NCI-H460 (cell line): ENCODE measurements at places on chromosomes 6 and 20. TPM values are rescaled to one million over a fixed set of nuclear protein-coding genes. Genes with fewer than 3 reads are reported as not detected.

- DNase-seq: no peak
Measured at GRCh38 chr6:43286980-43287716, 10.9 kb upstream of the SLC22A7 start.

- DNase-seq: no peak
Measured at GRCh38 chr6:170176898-170177771, 113.7 kb downstream of the DLL1 start.

DNA sequence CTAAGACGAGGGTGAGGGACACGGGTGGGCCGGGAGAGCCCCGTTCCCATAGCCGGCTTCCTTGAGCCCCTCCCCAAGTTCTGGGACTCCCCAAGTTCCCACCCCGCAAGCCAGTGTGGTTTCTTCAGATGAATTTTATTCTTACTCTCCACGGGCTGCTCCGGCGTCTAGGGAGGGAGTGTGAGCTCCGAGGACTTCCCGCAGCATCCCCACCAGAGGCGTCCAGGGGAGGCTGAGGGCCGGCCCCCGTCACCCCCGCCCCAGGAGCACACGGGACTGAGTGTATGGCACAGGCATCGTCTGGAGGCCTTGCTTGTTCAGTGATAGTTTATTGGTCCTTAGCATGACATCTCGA lies 10.0 kb upstream of the SLC4A11 start:
- no peak for DNase-seq

DNA sequence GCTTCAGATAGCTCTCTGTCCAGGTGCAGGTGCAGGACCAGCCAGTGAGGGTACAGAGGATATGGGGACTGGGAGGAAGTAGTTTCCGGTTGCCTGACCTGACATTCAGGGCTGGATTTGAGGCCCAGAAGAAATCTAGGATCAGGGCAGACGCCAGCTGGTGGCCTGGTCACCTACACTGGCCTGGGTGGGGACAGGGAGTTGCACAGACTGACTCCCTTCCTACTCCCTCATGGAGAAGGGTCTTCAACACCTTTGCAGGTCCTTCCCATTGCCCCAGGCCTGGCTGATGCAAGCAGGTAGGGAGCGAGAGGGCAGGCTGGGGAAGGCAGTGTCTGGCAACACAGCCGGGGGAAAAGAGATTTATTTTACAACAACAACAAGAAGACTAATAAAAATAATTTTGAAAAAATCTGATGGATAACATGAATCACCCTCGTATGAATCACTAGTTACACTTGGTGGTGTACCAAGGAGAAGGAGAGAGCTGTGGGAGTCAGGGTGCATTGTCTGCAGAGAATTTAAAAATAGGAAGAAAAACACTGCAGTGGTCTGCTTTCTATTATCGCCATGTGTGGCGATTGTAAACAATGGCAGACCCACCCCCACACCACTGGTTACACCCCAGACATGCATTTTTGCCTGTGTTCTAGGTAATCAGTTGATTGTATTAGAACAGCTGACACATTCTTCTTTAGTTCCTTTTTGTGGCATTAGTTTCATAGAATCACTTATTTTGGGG lies 62.3 kb upstream of the SNX9 start:
- no peak for DNase-seq

DNA sequence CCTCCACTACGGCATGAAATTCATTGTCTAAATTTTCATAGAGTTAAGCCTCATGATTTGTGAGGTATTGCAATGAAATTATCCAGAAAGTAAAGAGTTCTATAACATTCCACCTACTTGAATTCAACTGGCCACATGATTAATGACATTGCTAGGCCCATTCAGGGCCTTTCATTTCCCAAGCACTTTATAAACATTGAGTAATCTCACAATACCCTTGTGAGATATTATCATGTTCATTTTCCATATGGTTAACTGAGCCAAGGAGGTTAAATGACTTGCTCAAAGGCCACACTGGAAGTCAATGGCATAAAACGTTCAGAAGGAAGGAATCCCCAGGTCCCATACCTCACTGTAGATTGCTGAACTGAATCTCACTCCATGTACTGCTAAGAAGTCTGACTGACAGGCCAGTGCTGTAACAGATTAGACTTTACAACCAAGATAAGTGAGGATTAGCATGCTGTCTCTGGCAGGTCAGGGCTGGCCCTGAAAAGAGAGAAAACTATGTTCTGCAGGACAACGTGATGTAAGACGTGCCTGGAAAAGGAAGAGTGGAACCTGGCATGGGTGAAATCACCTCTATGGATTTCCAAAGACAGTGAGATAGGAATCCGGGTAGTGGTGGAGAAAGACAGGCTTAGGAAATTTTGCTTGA lies 75.9 kb upstream of the SPACA1 start:
- no peak for DNase-seq

GRCh38 chr6:14644381-14644780 lies 526.8 kb downstream of the CD83 start:
- DNase-seq: no peak

GRCh38 chr6:15479761-15480160 lies 183.1 kb downstream of the DTNBP1 start:
- no peak for DNase-seq

The ANKEF1 gene
- total RNA-seq: 5.3 and 5.6 TPM in 2 replicates

The BPIFB2 gene
- total RNA-seq: not detected in 2 replicates

The GRM1 gene
- not detected in 2 replicates for total RNA-seq

The NKAIN2 gene
- total RNA-seq: 3.7 and 4.0 TPM in 2 replicates

The ZNF391 gene
- 4.2 and 5.5 TPM in 2 replicates for total RNA-seq
